GM12878 (cell line): ENCODE measurements at places on chromosomes 6 and 20. TPM values are rescaled to one million over a fixed set of nuclear protein-coding genes. Genes with fewer than 3 reads are reported as not detected.

Gene UBD
- 23.4 and 24.6 TPM in 2 replicates for total RNA-seq

Gene ADGRG6
- 0.13 and 0.29 TPM in 2 replicates for total RNA-seq

Gene BMP5
- total RNA-seq = not detected in 2 replicates

Gene CTCFL
- 0.08 and 0.10 TPM in 2 replicates for total RNA-seq

Gene CRIP3
- total RNA-seq = 1.6 and 2.2 TPM in 2 replicates

Gene SYCP2
- total RNA-seq = 0.13 TPM in 2 replicates

Gene CPXM1
- total RNA-seq = 0.90 and 1.1 TPM in 2 replicates

Gene RFX6
- total RNA-seq = not detected in 2 replicates

Gene PRPH2
- total RNA-seq = not detected in 2 replicates

Gene TGM3
- total RNA-seq = not detected in 2 replicates

Gene SIRPB1
- total RNA-seq = 18.9 and 20.1 TPM in 2 replicates

Gene FLRT3
- 0.11 and 0.23 TPM in 2 replicates for total RNA-seq

DNA sequence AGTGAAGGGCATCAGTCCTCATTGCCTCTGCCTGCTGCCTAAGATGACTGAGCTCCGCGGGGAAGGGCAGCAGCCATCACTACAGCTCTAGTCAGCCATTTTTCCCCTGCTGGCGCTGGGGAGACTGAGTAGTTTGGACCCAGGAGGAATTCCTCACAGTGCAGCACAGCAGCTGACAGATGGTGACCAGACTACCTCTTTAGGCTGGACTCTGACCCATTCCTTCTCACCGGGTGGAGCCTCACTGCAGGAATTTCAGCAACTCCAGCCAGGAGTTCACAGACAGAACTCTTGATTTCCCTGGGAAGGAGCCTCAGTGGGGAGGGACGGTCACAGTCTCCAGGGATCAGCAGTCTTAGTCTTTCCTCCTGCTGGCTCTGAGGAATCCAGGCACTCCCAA is 492.0 kb upstream of the MMS22L start:
- DNase-seq = no peak

GRCh38 chr6:166223079-166223478 is 55.4 kb upstream of the TBXT start:
- no peak for DNase-seq

GRCh38 chr6:151325075-151326050 is 66.0 kb downstream of the ZBTB2 start:
- DNase-seq = no peak

DNA sequence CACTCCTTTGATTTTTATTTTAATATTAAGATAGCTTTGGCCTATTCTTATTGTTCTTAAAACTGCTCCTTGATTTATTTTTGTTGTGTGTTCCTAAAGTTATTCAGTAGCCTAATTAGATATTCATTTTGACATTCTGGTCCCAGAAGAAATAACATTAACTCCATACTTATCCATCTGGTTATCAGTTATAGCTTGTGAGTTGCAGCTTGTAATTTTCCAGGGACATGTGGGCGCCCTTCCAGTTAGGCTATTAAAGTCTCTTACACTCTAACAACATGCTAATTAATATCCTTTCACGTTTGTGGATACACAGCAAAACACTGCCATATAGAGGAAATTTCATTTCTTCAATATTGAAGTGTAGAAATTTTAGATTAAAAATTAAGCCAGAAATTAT is 987.5 kb downstream of the HACE1 start:
- DNase-seq = no peak

DNA sequence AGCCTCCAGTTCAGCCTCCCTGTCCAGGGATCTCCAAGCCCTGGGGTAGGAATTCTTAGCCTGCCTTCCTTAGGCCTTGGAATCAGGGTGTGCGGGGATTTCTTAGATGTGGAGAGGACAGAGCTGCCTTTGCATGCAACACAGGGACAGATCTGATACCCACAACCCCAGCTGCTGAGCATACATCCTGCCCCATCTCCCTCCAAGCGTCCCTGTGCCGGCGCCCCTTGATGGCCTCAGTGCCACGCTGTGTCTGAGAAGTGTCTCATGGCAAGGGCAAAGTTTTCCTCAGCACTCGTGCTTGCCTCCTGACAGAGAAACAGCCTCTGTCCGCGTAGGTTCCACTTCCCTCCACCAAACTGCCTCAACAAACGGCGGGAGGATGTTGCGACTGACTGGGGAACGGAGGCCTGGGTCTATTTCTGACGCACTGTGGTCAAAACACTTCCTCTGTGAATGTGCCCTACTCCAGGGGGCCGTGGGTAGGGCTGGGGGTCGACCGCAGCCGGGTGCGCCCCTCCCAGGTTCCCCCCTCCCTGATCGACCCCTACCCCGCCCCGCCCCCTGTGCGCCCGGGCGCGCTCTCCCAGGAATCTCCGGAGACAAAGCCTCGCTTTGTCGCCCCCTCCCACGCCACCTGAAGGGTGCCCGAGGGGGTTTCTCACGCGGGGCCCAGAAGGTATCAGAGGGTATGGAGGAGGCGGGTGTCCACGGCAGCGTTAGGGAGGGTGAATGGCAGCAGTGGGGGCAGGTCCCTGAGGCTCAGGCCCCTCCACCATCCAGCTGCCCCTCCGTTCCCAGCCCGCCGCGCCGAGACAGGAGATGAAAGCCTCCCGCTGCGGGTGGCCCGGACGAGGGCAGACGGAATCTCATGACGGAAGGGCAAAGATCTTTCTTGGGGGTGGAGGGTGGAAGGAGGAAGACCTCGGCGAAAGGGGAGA is 806 bp downstream of the MICAL1 start:
- peak; percentile 48 for DNase-seq

GRCh38 chr20:61808447-61808846 is 257.2 kb downstream of the TAF4 start:
- DNase-seq = no peak

- DNase-seq = no peak
These were observed 268.5 kb upstream of the MARCKS start for GRCh38 chr6:113588646-113589045.

GRCh38 chr6:101393829-101394251 is 332 bp downstream of the GRIK2 start:
- DNase-seq = no peak

DNA sequence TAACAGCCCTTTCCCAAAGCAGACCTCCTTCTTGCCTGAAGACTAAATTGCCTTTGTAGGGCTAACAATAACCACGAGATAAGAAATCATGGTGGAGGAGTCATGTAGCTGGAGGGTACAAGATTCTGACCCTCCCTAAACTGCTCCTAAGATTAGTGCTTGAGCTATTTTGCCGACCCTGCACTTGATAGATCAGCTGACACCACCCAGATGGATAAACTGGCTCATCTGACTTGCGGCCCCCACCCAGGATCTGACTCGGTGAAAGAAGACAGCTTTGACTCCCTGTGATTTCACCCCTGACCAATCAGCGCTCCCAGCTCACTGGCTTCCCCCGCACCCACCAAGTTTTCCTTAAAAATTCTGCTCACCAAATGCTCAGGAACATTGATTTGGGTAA is 57.6 kb upstream of the UNC93A start:
- no peak for DNase-seq

DNA sequence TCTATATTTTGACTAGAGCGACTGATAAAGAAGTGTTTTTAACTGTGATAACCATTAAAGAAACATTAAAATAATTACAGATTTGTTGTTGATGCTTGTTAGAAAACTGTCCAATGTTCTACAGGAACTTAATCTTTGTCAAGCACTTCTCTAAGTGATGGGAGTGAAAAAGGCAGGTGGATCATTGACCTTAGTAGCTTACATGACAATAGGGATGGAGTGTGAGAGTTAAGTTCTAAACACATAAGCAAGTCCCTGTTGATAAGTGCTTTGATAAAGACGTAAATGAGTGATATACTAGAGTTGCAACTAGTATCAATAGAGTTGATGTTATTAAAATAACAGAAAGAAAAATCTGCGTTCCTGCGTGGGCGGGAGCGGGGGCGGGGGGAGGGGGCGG is 931.5 kb upstream of the EPHA7 start:
- DNase-seq = no peak

DNA sequence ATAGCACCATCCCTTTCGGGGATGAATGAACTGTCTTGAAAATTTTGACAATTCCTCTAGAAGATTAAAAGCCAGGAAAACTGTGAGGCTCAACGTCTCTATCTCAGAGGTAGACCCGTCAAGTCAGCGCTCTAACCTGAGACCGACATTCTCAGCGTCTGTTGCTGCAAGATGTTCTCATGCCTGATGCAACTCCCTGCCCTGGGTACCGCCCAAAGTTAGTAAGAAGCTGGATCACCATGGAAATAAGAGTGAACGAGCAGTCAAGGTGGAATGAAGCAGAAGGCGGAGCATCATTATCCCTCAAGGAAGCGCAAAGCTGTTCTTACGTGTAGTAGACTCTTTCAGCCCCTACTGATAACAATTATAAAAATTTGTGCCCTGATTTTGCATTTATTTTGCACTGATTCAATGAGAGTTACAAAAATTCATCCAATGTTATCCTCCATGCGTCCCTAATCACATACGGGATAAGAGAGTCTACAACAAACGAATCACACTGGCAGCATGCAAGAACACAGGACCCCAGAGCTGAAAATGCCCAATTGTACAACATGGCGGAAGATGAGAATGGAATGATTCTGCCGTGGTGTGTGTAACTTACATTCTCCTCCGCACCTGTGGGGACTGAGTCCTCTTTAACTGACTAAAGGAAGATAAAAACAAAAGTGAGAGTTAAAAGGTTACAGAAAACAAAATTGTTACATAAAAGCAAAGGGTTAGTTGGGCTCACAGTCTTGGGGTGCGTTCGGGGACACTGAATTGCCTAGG is 95.4 kb downstream of the BCAS1 start:
- no peak for DNase-seq

DNA sequence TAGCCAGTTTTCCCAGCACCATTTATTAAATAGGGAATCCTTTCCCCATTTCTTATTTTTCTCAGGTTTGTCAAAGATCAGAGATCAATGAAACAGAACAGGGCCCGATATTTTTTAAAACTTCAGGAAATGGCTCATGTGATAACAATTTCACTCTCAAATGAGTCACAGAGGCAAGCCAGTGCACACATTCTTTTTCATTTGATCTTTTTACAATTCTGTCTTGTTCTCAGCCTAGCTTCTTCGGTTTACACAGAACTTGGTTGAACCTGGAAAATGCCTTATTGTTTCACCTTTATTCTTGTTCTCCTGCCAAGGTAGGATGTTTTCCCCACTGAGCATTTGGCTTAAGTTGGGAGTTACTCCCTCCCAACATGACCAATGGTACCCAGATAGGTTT is 258.9 kb downstream of the COL12A1 start:
- no peak for DNase-seq

DNA sequence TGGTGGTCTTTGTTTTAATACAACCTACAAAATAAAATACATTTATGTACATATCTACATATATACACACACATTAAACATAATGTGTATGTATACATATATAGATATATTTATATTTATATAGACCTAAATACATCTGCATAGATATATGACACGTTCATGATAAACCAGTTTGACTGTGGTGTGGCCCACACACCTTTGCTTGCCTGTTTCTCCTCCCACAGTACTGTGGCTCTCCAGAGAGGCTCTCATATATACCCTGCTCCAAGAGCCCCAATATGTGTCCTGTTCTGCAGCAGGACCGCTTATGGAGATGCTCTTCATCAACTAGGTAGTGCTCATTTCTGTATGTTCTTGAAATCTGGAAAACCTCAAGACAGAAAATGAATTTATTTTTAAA is 207.0 kb downstream of the KCNQ5 start:
- no peak for DNase-seq

DNA sequence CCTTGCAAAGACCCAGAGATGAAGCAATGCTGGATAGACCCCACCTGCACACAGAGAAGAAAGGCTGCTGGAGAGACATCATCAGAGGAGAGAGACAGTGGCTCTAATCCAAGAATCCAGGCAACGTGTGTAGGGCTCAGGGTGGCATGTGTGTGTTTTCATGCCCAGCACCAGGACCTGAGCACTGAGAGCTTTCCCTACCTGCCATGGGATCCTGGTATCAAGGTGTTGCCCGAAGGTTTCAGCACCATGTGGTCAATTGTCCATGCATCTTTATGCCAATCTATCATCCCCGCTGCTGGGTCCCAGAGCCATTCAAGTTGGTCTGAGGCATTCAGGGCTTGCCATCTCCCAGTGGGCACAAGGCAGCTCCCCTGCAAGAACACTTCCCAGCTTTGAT is 7.5 kb upstream of the CD93 start:
- DNase-seq = no peak
